CD4-positive, alpha-beta T cell treated with Interferon alpha-2 for 1 hour (primary cell): ENCODE measurements at places on chromosomes 4 and X.
A peak's percentile ranks its signal among the peaks of the same experiment; 100 is the strongest.

GRCh38 chrX:19017271-19017670 is 33.4 kb upstream of the PHKA2 start:
- no peak for DNase-seq

- no peak for DNase-seq
These were observed 55.4 kb upstream of the SLC10A7 start for GRCh38 chr4:146577111-146577510.

- DNase-seq, result no peak
These were observed 11.3 kb upstream of the PHKA2 start for GRCh38 chrX:18995221-18995620.

GRCh38 chr4:85669204-85669603 is 194.3 kb downstream of the ARHGAP24 start:
- no peak for DNase-seq

GRCh38 chr4:152937336-152938236 is 1.5 kb downstream of the FHDC1 start:
- DNase-seq, result no peak

DNA sequence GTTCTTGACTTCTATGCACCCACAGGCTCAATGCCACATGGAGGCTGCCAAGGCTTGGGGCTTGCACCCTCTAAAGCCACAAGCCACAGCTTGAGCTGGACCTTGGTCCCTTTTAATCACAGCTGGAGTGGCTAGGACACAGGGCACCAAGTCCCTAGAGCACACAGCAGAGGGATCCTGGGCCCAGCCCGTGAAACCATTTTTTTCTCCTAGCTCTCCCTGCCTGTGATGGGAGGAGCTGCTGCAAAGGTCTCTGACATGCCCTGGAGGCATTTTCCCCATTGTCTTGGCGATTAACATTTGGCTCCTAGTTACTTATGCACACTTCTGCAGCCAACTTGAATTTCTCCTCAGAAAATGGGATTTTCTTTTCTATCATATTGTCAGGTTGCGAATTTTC is 410.9 kb downstream of the GRID2 start:
- DNase-seq, result no peak

GRCh38 chr4:68948044-68948743 is 3.4 kb downstream of the UGT2A3 start:
- no peak for DNase-seq

GRCh38 chr4:68368691-68369131 is 18.8 kb upstream of the YTHDC1 start:
- no peak for DNase-seq

- DNase-seq, result no peak
These were observed 221.0 kb upstream of the NWD2 start for GRCh38 chr4:37023504-37023903.

DNA sequence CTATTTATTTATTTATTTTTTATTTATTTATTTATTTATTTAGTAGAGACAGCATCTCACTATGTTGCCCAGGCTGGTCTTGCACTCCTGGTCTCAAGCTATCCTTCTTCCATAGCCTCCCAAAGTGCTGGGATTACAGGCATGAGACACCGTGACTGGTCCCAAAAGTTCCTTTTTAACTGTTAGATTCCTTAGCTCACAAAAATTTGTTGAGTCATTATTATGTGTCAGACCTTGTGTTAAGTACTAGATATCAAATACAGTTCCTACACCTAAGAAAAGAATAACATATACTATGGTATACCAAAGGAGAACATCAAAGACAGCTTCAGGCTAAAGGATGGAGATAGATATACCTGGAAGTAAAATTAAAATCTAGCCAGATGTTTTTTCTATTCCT is 11.6 kb downstream of the FGA start:
- DNase-seq, result no peak

DNA sequence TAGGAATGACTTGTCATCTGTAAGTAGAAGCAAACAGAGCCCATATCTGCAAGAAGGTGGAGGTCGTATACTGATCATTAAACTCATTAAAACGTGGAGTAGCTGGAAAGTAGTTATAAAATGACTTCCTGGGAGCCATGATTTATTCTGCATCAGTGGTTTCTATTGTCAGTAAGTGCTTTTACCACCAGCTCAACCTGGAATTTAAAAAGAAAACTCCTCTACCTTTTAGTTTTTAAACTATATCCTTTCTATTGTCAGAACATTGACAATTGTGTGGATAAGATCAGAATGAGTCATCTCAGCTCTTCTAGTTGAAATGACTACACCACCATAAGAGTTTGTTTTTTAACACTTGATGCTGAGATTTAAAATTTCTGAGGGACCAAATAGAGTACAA is 651.2 kb upstream of the GALNT7 start:
- DNase-seq, result no peak

DNA sequence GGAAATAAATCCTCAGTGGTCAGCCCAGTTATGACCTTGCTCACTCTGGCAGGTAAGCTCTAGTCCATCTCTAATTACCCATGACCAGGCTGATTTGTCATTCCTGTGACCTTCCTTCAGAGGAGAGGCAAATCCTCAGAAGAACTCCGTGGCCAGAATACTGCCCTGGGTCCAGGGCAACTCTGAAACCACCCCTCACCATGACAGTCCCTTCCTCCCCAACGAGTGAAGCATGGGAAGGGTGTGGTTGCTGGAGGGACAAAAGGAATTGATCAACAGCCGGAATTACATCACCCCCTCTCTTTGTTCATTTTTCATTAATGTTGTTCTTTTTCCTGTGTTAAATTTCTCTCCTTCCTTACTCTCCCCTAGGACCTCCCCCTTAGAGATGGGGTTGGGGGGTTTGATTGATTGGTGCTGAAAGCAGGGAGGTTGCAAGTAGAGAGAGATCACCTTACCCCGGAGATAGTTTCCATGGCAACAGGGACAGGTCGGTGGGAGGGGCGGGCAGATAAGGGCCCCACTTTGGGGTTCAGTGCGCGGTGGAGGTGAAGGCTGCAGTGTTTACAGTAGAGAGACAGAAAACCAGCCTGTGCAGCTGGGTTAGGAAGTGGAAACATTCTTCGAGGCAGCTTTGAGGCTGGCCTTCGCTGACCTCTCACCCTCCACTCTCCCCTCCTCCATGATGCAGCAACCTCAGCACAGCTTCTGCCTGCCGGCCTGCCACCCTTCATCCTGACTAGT is 647.4 kb downstream of the BCOR start:
- DNase-seq, result peak; percentile 14

GRCh38 chr4:6534618-6535328 is 40.2 kb upstream of the MAN2B2 start:
- DNase-seq, result no peak

GRCh38 chr4:94961420-94961819 is 203.7 kb downstream of the BMPR1B start:
- DNase-seq, result no peak

- DNase-seq, result no peak
These were observed 12.7 kb downstream of the PGK1 start for GRCh38 chrX:78116766-78117165.

GRCh38 chr4:155400893-155401292 is 24.1 kb upstream of the MAP9 start:
- DNase-seq, result no peak

GRCh38 chr4:165325732-165326512 is 1.5 kb upstream of the MSMO1 start:
- DNase-seq, result no peak

- peak; percentile 82 for DNase-seq
These were observed at the start of gene WDR45 for GRCh38 chrX:49079489-49080428. Gene WDR45, minus strand, starts transcription at chrX:49079887. Its CDS starts 1,792 bp downstream, at chrX:49078095.

- peak; percentile 46 for DNase-seq
These were observed 87.7 kb downstream of the SHROOM2 start for GRCh38 chrX:9873952-9874351.

GRCh38 chr4:3530051-3530450 is 2.2 kb downstream of the LRPAP1 start:
- no peak for DNase-seq

GRCh38 chr4:118994030-118994429 is 105.4 kb downstream of the SYNPO2 start:
- DNase-seq, result no peak

DNA sequence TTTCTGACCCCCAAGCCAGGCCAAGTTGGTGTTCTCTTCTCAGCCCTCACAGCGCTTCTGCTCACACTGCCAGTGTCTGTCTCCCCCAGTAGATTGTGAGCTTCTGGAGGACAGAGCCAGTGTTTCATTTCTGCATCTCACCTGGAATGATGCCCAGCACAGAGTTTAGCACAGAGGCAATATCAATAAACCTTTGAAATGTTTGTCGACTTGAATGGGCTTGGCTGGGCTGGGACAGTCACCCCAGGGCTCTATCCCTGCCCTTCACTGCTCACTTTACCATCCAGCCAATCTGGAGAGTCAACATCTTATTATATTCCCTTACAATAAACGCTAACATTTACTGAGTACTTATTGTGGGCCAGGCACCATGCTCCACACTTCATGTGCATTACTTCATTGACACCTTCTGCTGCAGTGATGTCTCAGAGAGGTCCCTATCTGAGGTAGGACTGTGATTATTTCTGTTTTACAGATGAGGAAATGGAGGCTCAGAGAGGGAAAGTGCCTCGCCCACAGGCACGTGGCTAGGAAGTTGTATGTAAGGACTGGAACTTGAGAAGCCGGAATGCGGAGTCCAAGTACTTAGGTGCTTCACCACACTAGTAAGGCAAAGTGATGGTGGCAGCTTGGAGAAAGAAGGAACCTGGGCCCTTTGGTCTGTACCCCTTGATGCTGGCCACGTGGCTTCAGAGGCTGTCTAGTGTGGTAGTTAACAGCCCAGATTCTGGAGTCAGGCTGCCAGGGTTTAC is 19.5 kb downstream of the EFNB1 start:
- no peak for DNase-seq

- no peak for DNase-seq
These were observed 1104.3 kb downstream of the RPA4 start for GRCh38 chrX:97987979-97988378.

- DNase-seq, result no peak
These were observed 73.2 kb downstream of the JAKMIP1 start for GRCh38 chr4:6126971-6127745.

- no peak for DNase-seq
These were observed 62.5 kb upstream of the RHOH start for GRCh38 chr4:40134206-40134917.

DNA sequence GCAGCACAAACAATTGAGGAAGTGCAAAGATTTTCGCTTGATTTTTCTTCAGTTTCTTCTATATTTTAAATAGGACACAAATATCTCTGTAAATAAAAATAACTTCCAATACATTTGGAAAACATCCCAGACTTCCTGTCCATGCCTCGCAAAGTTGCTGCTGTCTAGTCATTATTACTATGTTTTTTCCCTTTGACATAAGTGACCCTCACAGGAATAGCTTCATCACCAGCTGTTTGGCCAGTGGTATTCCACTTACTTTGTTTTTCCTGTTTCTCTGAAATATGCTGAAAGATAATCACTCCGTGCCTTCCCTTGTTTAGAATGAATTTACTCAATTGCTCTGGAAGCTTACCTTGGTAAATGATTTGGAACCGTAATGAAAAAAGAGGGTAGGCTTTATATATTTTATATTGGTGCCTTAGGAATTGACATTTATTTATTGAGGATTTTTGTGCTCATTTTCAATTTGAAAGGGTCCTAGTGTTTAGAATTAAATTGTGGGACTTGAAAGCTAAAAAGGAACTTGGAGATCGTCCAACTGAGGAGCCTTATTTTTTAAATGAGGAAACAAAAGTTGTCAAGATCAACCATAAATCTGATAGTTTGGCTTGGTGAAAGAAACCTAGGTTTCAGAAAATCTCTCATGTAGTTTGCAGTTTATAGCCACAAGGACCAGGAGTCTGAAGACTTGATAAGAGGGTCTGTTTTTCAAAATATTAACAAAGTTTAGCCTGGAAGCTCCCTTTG is 65.6 kb downstream of the CDKL5 start:
- DNase-seq, result no peak

DNA sequence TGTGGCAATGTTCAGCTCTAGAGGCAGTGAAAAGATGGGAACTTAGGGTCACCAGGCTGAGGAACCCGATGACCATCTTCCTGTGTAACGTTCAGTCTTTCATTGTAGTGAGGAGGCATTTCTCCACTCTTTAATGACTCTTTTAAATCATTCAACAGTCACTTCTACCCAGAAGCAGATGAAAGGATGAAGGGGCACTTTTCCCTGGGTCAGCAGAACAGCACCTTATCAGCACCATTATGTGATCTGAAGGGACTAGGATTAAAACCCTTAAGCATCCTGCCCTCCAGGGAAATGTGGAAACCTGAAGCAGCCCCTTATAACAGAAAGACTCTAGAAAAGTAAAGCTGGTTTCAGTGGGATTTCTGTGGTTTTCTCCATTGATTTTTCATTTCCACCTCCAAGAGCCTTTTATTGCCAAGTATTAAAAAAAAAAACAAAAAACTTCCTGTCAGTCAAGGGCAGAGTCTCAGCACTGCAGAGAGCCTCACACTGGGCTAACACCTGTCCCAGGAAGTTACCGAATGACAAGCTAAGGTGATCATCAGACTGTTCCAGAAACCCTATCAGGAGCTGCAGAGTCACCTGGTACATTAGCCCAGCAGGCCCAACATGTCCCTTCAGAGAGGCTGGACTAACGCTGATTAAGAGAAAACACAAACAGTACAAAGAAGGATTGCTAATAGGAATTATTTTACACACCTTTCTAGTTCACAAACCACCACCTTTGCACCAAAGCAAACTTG is 185.9 kb downstream of the SHROOM3 start:
- DNase-seq, result no peak

GRCh38 chr4:146265950-146266490 is 51.7 kb downstream of the REELD1 start:
- DNase-seq, result no peak

DNA sequence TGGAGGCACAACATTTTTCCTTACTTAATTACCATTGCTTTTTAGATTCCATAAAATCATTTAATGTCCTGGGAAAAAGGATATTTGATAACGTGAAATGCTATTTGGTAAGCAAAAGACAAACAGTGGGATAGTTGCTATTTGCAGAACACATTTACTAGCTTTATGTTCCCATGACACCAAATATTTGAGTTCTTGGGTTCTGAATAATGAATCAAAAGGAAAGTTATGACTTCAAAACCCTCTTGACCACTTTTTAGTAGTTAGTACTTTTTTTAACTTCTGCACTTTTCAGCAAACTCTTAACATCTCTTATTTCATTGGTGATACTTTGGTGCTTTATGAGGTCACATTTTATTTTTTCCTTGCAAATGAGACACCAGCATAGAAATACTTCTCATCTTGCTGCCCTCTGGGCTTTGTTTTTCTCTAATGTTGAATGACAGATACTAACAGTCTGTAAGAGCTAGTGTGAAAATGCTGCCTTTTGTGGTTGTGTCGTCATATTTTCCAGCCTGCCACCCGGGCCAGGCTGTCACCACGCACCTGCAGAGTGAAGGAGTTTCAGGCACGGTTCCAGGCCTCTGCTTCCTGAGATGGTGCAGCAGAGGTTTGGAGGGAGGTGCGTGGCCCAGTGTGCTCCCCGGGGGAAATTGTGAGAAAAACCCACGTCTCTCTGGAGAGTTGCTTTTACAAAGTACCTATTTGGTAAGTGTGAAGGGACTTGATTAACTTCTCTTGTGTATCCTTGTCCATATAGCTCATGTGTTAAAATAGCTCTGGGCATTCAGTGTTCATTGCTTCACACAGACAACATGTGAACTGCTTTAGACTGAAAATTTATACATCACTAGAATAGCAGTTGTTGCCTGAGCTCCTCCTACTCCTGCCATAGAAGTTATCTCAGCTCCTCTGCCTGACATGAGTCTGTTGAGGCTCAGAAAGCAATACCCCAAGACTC is 34.7 kb downstream of the MSL3 start:
- DNase-seq, result peak; percentile 40

- peak; percentile 81 for DNase-seq
These were observed 11.4 kb downstream of the KLF3 start for GRCh38 chr4:38675146-38676121.

GRCh38 chrX:142804085-142804484 is 221.6 kb upstream of the SPANXN4 start:
- no peak for DNase-seq

GRCh38 chr4:183995570-183995969 is 90.5 kb downstream of the STOX2 start:
- no peak for DNase-seq
